ENCODE measurements at places on chromosomes 13 and 19. TPM values are rescaled to one million over a fixed set of nuclear protein-coding genes. Genes with fewer than 3 reads are reported as not detected.

- no peaks in the 10 kb centered on the region for H3K4me1 ChIP-seq
- no peak overlapping the region for H3K27ac ChIP-seq
- no peaks in the 10 kb centered on the region for H3K36me3 ChIP-seq
- H3K27me3 ChIP-seq: no peaks in the 10 kb centered on the region
- DNase-seq: no peak
These were observed 101.6 kb downstream of the RAP2A start for GRCh38 chr13:97535614-97536013.

DNA sequence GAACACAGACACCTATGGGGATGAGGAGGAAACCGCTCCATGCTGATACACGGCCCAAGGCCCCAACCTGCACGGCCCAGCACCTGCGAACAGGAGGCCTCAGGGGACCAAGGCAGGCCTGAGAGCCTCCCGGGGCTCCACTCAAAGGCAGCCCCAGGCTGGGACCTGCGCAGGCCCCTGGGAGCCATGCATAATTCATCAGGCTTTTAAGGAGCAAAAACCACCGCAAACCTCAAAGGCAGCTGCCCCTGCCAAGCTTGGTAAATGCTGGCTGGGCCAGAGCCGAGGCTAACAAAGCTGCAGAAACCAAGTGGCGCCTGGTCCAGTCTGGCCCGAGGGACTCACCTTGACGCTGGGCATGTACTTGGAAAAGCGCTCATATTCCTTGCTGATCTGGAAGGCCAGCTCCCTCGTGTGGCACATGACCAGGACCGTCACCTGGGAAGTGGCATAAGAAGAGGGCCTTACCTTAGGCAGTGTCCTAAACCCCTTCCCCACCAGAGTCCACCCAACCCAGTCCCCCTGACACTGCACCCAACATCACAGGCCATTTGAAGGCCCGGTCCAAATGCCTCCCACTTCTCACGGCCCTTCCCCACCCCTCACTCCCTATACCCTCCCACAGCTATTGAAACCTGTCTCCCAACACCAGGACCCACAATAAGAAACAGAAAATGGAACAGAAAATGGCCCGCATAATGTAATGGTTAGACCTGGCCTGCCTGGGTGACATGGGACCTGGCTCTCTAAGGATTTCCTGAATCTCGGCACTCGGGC is 7.8 kb downstream of the DDX39A start:
- peaks cover 28% of the 10 kb centered on the region for H3K36me3 ChIP-seq
- H3K4me3 ChIP-seq: no peak overlapping the region
- no peak for DNase-seq
- no peaks in the 10 kb centered on the region for H3K27me3 ChIP-seq
- no peaks in the 10 kb centered on the region for H3K4me1 ChIP-seq
- no peak overlapping the region for H3K27ac ChIP-seq

DNA sequence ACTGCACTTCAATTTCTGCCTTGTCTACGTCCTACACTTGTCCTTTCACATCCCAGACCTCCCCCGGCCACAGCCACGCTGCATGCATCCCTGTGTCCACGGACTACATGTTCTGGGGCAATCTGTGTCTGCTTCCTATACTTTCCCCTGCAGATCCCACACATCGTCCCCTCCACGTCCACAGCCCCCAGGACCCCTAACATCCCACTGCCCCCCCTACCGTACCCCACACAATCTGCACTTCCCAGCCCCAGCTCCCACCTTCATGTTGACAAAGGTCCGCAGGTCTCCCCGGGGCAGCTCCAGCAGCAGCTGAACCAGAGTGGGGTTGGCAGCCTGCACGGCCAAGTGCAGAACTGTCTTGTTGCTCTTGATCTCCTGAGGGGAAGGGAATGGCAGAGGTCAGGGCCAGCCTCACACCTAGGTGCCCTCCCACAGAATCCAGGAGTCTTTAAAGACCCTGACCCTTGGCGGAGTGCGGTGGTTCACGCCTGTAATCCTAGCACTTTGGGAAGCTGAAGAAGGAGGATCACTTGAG is 10.2 kb downstream of the NFKBID start:
- DNase-seq: no peak
- H3K4me1 ChIP-seq: no peaks in the 10 kb centered on the region
- no peak overlapping the region for H3K27ac ChIP-seq
- H3K27me3 ChIP-seq: no peaks in the 10 kb centered on the region

- DNase-seq: no peak
- no peaks in the 10 kb centered on the region for H3K36me3 ChIP-seq
- H3K4me3 ChIP-seq: no peak overlapping the region
- H3K4me1 ChIP-seq: no peaks in the 10 kb centered on the region
These were observed 84.4 kb downstream of the DPY19L3 start for GRCh38 chr19:32489971-32490370.

Gene IFNL1
- total RNA-seq: not detected
